ENCODE measurements at places on chromosomes 11 and 22.

- DNase-seq: no peak
Measured at GRCh38 chr11:96267496-96268032, 75.4 kb downstream of the MAML2 start.

DNA sequence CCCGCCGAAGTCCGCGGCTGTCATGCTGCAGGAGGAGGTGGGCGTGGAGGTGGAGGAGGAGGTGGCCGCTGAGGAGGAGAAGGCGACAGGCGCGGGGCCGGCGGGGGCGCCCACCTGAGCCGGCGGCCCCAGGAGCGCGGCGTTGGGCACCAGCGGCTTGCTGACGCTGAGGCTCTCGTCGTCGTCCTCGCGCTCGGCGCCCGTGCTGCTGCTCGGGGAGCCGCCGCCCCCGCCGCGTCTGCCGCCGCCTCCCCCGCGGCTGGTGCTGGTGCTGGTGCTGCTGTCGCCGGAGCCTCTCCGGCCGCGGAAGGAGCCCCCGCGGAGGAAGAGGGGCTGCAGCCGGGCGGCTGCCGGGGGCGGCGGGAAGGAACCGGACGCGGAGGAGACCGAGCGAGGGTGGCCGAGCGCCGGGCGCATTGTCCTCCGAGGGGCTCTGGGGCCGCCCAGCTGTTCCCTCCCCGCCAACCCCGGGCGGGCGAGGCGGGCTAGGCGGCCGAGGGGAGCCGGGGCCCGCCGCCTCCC, 388 bp downstream of the TMEM121B start:
- no peak for DNase-seq

DNA sequence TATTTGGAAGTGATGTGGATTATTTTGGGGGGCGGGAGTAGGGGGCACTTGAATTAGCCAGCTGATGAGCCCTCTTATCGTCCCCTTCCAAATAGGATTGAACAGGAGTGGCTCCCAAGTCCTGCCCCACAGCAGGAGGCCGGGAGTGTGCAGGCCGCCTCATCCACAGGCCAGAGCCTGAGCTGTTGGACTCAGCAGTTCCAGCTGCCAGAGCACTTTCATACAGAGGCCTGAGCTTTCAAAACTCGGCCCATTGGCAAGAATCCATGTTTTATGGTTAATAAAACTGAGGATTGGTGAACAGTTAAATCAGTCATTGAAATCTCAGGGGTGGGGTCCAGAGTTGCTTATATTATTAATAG, 9.6 kb downstream of the FAM118A start:
- DNase-seq: peak; percentile 66

DNA sequence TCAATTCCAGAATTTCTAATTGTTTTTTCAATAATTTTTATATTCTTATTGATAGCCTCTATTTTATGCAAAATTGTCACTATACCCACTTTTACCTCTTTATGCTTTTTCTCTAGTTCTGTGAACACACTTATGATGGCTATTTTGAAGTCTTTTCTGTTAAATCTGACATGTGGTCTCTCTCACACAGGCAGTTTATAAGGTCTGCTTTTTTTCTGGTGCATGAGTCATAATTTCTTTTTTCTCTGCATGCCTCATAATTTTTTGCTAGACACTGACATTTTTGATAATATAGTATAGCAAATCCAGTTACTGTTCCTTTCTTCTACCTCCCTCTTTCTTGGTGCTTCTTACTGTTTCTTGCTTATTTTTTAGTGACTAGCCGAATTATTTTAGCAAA, 36.0 kb downstream of the ZBTB44 start:
- no peak for DNase-seq

GRCh38 chr11:130709531-130709930, 206.7 kb downstream of the SNX19 start:
- no peak for DNase-seq

GRCh38 chr11:24661331-24661730, 164.5 kb downstream of the LUZP2 start:
- no peak for DNase-seq

- peak; percentile 88 for DNase-seq
Measured at GRCh38 chr11:104033134-104033533, 3.3 kb upstream of the DDI1 start.

GRCh38 chr11:63940786-63941185, 2.0 kb downstream of the NAA40 start:
- DNase-seq: no peak

GRCh38 chr11:131649856-131650255, 279.4 kb downstream of the NTM start:
- no peak for DNase-seq

DNA sequence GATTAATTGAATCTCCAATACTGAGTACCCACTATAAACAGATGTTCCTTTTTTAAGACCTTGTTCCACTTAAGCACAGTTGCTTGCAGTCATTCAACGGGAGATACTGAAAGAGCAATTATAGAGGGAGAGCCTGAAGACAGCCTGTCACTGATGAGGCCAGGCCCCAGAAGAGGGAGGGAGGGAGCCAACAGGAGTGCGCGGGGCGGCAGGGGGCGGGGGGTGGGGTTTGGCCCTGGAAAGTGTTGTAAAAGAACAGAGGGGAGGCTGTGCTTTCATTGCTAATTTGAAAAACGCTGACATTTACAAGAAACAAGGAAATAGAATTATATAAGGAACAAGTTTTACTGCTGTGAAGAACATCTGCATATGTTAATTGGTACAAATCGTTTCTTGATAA, 53.1 kb downstream of the MAP6 start:
- DNase-seq: no peak

DNA sequence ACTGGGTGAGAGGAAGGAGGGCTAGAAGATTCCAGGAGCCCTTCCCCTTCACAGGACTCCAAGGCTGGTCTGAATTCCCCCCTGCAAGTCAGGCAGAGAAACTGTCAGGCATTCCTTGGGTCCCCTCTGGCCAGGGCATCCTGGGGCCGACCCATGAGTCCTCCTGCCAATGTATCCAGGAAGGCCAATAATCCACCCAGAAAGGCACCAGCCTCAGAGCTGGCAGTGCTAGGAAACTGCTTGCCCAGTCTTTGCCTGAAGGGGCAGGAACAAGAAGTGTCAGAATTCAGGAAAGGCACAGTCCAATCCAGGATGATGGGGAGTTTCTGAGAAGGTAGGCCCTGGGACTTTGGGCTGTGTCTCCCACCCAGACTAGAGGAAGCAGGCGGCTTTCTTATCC, 41.0 kb downstream of the BUD13 start:
- no peak for DNase-seq

- DNase-seq: no peak
Measured at GRCh38 chr11:27388869-27389268, 25.9 kb upstream of the CCDC34 start.

GRCh38 chr22:44191036-44191454, 10.3 kb downstream of the PARVG start:
- DNase-seq: peak; percentile 14

- DNase-seq: no peak
Measured at GRCh38 chr22:28333088-28333487, 346.6 kb downstream of the TTC28 start.

- DNase-seq: no peak
Measured at GRCh38 chr11:59532620-59533019, 21.3 kb downstream of the OR4D9 start.

DNA sequence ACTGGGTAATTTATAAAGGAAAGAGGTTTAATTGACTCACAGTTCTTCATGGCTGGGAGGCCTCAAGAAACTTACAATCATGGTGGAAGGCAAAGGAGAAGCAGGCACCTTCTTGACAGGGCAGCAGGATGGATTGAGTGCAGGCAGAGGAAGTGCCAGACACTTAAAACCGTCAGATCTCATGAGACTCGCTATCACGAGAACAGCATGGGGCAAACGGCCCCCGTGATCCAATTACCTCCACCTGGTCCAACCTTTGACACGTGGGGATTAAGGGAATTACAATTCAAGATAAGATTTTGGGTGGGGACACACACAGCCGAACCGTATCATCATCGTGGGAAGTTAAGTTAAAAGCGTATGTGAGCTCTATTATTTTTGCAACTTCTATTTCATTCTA, 71.4 kb upstream of the SYN3 start:
- no peak for DNase-seq

DNA sequence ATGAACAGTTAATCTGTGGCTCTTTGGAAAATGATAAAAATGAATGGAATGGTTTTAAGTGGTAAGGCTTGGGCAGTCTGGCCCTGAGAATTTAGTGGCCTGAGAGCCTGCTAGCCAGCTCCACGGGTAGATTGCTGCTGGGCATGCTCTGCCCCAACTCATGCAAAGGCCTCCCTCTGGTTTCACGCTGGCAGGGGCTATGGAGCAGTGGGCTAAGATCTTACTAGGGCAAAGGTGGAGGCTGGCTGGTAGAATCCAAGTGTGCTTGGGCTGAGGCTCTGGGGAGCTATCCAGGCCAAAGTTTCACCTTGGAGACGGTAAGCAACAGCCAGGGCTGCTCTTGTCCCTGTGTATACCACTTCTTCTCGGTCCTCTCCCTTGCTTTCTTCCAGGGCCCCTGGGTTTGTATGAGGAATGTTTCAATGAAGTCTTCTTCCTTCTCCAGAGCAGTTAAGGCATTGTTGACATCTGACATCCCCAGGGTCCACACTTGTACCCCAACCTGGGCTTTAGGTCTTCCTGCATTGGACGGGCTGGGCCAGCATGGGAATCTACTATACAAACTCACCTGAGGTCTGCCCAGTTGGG, 27.4 kb downstream of the UBE2L3 start:
- DNase-seq: no peak

DNA sequence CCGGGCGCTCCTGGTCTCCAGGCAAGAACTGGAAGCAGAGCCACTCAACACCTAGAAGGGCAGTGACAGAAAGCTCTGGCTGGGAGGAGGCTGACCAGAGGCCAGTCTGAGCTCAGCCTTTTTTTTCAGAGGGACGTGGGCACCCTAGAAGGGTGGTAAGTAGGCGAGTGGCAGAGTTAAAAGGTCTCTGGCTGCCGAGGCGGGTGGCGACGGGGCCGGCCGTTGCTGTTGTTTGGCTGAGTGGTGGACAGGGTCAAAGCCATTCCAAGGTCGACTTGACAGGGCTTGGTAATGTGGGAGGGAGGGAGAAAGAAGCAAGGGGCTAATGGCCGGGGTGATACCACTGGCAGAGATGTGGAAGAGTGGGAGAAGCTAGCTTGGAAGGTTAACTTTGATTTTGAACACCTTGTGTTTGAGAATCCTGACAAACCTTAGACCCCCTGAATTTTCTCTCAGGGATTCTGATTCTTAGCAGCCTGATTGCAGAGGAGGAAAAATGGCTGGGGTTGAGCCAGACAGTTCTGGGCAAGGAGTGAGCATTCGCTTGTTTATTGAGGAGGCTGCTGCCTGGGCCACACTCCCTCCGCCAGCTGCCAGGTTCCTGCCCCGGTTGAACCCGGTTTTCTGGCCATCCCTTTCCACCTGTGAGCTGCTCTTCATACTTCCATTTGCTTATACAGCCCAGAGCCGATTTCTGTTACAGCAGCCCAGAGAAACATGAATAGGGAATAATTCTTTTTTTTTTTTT, 868 bp upstream of the SYCE3 start:
- DNase-seq: no peak

DNA sequence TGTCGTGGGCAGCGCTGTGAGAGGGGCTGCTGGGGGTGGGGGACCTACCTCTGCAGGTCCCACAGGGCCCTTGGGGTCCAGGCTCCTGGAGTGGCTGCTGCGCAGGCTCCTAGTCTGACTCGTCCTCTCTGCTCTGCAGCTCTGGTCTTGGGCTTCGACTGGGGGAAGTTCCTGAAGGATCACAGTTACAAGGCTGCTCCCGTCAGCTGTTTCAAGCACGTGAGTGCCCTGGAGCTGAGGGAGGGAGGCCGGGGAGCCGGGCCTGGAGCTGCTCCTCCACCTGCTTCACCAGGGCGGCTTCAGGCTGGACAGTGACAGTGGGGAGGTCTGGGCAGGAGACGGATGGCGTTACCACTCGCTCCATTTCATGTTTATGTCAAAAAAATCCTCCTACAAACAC, 11.9 kb downstream of the L3MBTL2 start:
- DNase-seq: peak; percentile 11

DNA sequence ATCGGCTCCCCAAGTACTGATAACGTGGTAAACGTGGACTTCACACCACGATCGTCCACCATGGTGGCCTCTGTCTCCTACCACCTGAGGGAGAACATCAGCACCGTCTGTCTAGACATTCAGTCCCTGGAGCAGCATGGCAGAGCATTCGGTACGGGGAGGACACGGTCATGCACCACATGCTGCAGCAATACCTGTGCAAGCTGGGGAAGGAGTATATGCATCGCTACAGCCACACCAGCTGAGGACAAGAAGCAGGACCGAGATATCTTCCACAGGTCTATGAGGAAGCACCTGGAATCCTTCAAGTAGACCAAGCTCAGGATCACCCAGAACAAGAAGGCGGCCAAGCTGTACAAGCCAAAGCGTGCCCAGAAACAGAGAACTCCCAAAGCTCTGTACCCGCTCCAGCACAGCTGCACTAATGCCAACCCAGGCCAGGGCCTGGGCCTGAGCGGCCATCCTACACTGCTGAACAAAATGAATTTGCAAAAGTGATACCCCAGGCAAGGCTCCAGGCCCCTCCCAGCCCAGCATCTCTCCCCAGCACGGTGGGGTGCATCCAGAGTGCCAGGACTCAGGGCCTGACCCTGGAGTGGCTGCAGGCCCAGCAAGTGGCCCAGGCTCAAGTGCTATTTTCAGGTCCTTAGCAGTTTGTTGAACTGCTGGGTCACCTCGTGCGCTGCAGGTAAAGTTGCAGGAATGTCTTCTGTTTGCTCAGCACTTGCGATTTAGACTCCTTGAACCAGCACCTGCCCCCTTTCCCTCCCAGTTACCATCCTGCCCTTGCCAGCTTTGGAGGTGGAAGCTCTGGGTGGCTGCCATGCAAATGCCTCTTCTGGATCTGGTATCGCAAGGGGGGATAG, 119.3 kb upstream of the SERPIND1 start:
- DNase-seq: no peak

- peak; percentile 72 for DNase-seq
Measured at GRCh38 chr11:128929991-128930390, 12.7 kb downstream of the TP53AIP1 start.

DNA sequence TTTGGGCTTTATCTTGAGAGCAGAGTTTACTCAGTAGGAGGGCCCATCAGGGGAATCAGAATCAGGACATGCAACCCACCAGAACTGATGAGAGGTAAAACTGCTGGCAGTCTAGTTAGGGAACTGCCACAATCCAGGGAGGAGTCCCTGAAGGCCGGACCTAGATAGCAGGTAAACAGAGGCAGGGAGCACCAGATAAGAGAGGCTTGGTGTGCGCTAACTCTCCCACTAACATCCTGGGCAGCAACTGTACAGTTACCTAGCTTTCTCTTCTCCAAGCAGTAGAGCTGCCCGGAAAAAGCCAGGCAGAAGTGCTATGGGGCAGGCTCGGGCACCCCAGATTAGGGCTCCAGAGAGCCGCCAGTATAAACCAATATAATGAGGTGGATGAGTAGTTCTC, 865 bp upstream of the AMOTL1 start:
- no peak for DNase-seq

- DNase-seq: no peak
Measured at GRCh38 chr22:40007853-40008710, 13.3 kb downstream of the FAM83F start.

GRCh38 chr22:36289406-36289870, 36.5 kb downstream of the APOL1 start:
- DNase-seq: no peak

Data from fibroblast of upper back skin (primary cell).